ENCODE measurements at places on chromosomes 7 and 10. TPM values are rescaled to one million over a fixed set of nuclear protein-coding genes. Genes with fewer than 3 reads are reported as not detected.

- no peak for DNase-seq
These were observed 35.7 kb downstream of the ZCCHC24 start for GRCh38 chr10:79409726-79410085.

DNA sequence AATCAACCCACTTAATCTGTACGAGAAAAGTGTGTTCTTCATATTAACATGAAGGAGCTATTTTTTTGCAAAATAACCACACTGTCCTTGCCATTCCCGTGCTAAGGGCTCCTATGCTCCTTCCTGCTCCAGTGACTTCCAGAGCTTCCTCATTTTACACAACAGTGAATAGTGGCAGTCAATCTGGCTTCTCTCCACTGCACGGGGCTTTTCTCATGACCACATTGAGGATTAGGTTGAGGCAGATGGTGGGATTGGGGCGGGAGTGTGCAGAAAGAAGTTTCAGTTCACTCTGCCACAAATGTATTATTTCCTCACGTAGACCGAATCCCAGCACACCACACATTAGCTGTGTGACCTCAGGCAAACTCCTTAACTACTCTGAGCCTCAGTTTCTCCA, 235.1 kb downstream of the ARHGAP12 start:
- DNase-seq, result no peak

GRK5 gene
- 29.1 TPM for total RNA-seq

GRCh38 chr10:31120961-31121685, 89.5 kb upstream of the ZNF438 start:
- no peak for DNase-seq

All from endothelial cell of umbilical vein (primary cell).